MV-4-11 (cell line): ENCODE measurements at places on chromosomes 13 and 19.

DNA sequence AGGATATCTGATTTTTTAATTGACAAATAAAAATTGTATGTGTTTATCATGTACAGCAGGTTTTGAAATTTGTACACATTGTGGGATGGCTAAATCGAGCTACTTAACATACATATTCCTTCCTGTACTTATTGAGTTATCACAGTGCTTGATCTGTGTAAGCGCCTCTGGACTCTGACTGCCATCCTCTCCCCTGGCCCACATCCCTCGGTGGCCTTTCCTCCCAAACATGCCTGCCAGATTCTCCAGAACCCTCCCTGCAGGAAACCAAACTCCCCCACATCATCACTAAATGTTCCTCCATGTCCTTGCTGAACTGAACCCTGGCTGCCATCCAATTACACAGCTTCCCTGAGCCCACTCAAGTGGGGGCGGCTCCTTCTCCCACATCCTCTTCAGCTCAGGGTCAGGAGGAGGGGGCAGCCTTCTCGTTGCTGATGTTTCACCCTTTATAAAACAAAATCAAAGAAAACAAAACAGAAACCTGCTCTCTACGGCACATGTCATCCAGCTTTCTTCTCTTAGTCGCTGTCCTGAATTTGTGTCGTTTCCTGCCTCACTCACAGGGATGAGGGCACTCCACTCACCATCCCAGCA lies 97.1 kb upstream of the SPATA13 start:
- no peak for DNase-seq

GRCh38 chr13:110212529-110212928 lies 94.4 kb downstream of the COL4A1 start:
- peak; percentile 36 for DNase-seq

GRCh38 chr19:46189971-46190888 lies 39.3 kb upstream of the IGFL1 start:
- peak; percentile 21 for DNase-seq

GRCh38 chr19:28794301-28794700 lies 418.6 kb downstream of the UQCRFS1 start:
- DNase-seq = peak; percentile 89

GRCh38 chr19:44580366-44580895 lies 32.9 kb upstream of the IGSF23 start:
- DNase-seq = no peak

DNA sequence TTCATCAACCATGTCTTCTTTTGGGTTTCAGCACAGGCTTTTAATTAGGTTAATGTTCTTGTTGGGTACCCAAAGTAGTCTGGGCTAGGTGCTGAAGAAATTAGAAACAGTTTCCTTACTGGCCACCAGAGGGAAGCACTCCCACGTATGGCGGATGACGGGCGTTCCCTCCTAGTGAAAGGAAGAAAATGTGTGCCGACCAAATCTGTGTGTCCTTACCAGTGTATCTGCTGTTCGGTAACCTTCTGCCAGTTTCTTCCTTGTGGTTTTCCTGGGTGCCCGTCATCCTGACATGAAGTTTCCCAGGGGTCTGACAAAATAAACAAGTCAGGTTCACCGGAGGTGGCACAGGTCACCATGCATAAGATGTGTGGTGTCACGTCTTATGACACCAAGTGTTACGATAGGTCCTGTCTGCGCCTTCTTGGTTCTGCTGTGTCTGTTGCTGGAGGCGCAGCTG lies 6.0 kb upstream of the WDR88 start:
- peak; percentile 58 for DNase-seq

DNA sequence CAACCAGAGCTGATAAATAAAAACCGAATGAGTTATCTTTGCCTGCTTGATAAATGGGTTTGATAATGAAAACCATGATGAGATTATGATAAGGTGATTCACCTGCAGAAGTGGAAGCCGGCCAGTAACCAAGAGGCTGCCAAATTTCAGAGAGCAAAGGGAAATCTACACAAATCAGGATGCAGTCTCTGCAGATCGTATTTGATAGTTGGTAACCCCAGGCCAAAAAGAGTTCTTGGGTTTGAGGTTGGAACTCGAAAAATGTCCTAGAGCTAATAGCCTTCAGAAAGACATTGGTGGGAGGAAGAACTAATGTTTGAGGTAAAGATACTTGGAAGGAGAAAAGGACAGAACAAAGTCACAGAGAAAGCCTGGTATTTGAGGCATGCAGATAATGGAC lies 9.6 kb upstream of the LATS2 start:
- DNase-seq = no peak

GRCh38 chr19:18428787-18429674 lies 8.9 kb downstream of the ISYNA1 start:
- DNase-seq = peak; percentile 80

GRCh38 chr13:40581277-40581579 lies 85.2 kb downstream of the FOXO1 start:
- DNase-seq = no peak

GRCh38 chr19:16326401-16327168 lies 2.0 kb downstream of the KLF2 start:
- no peak for DNase-seq

- no peak for DNase-seq
Measured at GRCh38 chr13:40271931-40272775, 394.3 kb downstream of the FOXO1 start.

GRCh38 chr19:17095141-17095919 lies 19.8 kb downstream of the MYO9B start:
- DNase-seq = peak; percentile 13

DNA sequence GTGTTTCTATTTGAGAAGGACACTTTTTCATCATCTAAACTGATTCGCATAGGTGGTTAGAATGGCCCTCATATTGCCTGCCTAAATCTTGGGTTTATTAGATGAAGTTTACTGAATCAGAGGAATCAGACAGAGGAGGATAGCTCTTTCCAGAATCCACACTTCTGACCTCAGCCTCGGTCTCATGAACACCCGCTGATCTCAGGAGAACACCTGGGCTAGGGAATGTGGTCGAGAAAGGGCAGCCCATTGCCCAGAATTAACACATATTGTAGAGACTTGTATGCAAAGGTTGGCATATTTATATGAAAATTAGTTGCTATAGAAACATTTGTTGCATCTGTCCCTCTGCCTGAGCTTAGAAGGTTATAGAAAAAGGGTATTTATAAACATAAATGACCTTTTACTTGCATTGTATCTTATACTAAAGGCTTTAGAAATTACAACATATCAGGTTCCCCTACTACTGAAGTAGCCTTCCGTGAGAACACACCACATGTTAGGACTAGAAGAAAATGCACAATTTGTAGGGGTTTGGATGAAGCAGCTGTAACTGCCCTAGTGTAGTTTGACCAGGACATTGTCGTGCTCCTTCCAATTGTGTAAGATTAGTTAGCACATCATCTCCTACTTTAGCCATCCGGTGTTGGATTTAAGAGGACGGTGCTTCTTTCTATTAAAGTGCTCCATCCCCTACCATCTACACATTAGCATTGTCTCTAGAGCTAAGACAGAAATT lies 103.8 kb downstream of the TNFRSF19 start:
- no peak for DNase-seq

DNA sequence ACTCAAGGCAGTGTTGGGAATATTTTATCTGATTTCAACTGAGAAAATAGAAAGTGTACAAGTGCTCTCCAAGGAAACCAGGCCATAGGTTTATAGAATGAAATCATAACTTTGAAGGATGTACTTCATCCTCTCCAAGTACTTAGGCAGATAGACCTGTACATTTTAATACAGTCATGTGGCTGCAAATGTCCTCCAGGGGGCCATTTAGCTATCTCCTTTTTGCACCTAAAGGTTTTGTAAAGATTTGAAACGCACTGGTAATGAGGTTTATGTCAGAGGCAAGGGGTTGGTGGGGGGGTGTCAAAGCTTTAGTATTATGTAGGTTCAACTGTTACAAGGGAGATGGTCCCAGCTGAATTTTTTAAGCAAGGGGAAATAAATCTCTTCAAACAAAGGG lies 364.4 kb downstream of the DCT start:
- DNase-seq = no peak

- DNase-seq = peak; percentile 99
Measured at GRCh38 chr19:43664018-43664417, 6.0 kb downstream of the PLAUR start.

GRCh38 chr13:111449041-111449440 lies 128.6 kb downstream of the TEX29 start:
- DNase-seq = no peak

DNA sequence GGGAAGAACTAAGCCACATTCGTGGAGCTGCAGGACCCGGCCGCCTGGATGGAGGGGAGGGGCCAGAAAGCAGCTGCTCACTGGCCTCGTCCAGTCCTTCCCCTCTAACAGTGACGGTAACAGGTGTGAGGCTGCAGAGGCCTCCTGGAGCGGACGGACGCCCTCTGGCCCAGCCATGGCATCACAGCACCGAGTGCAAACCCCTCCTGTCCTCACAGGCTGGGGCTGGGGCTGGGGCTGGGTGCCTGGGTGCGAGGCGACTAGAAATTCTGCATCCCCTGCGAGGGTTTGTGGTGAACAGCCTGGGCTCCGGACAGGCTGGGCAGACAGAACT lies 3.6 kb downstream of the MICOS13 start:
- no peak for DNase-seq

- no peak for DNase-seq
Measured at GRCh38 chr19:5975388-5975728, 2.6 kb downstream of the RANBP3 start.

DNA sequence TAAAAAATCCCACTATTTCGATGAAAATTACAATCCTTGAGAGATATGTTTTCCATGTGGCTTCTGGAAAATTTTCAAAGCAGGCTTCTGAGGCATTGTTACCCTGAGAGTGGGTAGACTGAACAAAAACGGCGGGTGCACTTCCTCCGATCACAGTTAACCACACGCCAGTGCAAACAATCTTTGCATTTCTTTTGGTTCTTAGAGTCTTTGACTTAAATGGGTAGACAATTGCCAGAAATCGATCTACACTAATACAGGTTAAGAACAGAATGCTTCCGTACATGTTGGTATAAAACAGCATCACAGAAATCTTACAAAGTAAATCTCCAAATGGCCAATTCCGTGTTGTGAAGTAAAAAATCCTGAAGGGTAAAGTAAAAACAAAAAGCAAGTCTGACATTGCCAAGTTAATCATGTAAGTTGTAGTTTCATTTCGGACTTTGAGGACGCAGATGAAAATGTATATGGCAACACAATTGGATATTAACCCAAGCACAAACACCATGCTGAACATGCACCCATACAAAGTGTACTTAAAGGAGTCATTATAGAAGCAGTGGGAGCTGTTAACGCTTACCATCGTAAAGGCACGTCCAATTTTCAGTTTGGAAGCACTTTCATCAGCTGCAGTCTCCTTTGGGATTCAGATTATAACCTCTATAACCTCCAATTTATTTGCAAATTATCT lies 927 bp downstream of the LPAR6 start:
- DNase-seq = no peak

DNA sequence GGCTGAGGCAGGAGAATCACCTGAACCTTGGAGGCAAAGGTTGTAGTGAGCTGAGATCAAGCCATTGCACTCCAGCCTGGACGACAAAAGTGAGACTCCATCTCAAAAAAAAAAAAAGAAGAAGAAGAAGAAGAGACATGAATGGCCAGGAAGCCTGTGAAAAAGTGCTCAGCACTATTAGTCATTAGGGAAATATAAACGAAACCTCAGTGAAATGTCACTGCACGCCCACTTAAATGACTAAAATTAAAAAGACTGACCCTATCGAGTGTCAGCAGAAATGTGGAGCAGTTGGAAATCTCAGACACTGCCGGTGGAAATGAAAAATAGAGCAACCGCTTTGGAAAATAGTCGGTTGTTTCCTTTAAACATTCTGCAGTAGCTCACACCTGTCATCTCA lies 5.5 kb upstream of the TYROBP start:
- peak; percentile 49 for DNase-seq

- DNase-seq = no peak
Measured at GRCh38 chr19:45960595-45961235, 12.9 kb downstream of the NOVA2 start.

- peak; percentile 98 for DNase-seq
Measured at GRCh38 chr19:21396893-21397572, at the start of gene ZNF493. ZNF493 (plus strand) TSS chr19:21397133; CDS start chr19:21397238, 105 bp downstream.

- DNase-seq = no peak
Measured at GRCh38 chr13:113518076-113518803, 27.7 kb upstream of the DCUN1D2 start.
